ENCODE measurements at places on chromosomes 5 and 9.
A peak's percentile ranks its signal among the peaks of the same experiment; 100 is the strongest.

- no peak for DNase-seq
These were observed 45.9 kb upstream of the CEMIP2 start for GRCh38 chr9:71814226-71814625.

GRCh38 chr5:123571927-123572326 lies 60.0 kb downstream of the CSNK1G3 start:
- DNase-seq = no peak

GRCh38 chr9:19154135-19154612 lies 26.9 kb upstream of the PLIN2 start:
- peak; percentile 54 for DNase-seq

DNA sequence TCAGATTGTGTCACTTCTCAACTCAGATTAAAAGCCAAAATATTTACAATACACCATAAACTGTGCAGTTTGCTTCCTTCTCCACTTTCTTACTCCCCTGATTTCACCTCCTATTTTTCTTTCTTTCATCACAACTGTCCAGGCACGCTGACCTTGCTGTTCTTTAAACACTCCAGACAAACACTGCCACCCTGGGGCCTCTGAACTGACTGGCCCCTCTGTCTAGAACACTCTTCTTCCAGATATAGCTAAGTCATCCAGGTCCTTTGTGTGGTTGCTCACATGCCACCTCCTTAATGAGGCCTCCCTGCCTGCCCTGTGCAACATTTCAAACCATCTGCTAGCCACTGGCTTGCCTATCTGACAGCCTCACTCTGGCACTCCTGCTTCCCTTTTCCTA lies 46.6 kb downstream of the ATG10 start:
- no peak for DNase-seq

- peak; percentile 1 for DNase-seq
These were observed 181.8 kb upstream of the MVB12B start for GRCh38 chr9:126144603-126145456.

GRCh38 chr9:131433302-131433854 lies 39.5 kb downstream of the PRRC2B start:
- no peak for DNase-seq

DNA sequence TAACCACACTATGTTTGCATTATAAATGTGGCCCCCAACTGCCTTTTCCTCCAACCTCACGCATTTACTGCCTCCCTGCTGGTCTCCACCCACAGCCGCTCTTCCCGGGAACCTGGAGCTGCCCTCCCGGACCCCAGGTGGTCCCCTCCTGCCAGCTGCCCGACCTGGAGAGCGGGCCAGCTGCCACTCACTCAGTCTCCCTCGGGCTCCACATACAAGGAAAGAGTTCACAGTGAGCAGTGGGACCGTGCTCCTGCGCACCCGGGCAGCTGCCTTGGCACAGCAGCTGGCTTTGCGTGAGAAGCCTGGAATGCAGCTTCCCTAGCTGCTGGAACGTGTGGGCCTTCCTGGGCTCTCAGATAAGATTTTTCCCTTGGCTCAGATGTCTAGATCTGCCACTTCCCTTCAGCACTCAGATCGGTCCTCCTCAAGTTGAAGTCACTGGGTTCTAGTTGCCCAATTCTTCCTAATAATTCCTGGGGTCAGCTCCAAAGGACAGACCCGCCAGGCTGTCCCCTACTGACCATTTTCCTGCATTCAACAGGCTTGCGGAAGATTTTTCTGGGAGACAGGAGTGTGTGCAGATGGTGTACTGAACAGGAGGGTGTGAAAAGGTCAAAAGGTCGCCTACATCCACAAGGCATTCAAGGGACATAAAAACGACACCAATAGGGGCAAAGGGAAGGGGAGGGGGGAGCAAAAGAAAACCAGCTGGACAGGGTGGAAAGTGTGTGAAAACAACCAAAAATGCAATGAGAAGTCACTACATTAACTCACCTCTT lies 69.1 kb downstream of the MYO10 start:
- peak; percentile 42 for DNase-seq

GRCh38 chr5:18113721-18114120 lies 479.5 kb downstream of the TAF11L14 start:
- DNase-seq = peak; percentile 24

- DNase-seq = no peak
These were observed 3.6 kb upstream of the S1PR3 start for GRCh38 chr9:88987661-88988060.

- peak; percentile 59 for DNase-seq
These were observed 5.5 kb upstream of the DBN1 start for GRCh38 chr5:177478711-177479646.

DNA sequence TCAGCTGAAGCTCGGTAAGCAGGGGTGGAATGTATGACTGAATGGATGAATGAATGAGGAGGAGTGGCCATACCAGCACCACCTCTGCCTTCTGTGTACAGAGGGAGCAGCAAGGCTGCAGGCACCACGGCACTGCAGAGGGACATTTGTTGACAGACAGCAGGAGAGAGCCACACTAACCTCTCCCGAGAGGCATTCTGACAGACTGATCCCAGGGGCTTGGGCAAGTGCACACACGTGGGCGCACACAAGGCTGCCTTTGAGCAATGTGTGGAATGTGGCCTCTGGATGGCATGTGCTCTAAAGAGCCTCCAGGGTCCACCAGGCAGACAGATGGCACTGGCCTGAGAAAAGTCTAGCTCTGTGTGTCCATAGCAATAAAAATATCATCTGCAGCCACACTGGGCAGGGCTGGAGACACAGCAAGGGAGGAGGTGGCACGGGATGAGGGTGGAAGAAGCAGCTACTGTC lies 111.8 kb downstream of the ACTL7B start:
- peak; percentile 20 for DNase-seq

DNA sequence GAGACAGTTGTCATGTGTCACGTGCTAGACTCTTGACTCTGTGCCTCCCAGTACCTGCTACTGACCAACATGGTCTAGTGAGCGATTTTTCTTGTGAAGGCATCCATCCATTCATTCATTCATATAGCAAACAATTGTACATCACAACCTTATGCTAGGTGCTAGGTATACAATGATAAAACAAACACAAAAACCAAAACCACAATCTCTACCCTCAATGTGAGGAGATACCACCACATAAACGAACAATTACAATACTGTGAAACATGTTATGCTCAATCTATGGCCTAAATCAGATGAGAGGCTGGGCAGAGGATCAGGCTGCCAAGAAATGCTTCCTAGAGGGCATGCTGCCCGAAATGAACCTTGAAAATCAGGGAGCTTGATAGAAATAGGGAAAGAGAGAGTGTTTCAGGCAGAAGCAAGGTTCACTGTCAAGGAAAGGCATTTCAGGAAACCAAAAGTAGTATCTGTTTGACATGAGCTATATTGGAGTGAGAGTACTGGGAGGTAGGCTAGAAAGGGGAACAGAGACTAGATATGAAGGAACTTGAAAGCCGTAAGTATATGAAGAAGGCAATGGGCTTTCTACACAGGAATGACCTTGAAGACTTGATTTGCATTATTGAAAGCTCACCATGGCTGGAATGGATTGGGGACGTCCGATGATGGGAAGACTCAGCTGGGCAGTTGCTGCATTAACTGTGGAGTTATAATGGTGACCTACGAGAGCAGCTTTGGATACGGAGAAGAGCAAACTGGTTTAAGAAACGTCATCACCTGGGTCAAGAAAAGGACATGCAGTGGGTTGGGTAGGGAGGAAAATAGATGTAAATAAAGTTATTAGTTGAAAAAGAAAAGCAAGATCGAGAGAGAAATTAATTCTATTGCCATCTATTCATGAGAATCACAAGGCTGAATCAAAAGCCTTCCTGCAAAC lies 90.1 kb downstream of the THBS4 start:
- no peak for DNase-seq

DNA sequence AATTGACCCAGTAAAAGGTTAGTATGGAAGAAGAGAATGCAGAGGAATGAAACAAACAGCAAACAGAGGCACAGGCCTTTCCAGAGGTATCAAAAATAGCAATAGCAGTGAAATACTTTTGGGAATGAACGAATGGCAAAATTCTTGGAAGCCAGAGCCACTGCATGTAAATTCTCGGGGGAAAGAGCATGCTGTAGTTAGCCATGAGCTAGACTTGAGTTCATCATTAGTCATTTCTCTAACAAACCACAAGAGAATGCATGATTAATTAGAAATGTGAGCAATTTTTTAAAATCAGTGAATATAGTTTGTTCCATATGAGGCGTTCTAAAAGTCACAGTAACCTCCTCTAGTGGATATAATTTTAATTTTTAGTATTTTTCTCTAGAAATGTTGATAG lies 170.3 kb upstream of the PRR16 start:
- DNase-seq = peak; percentile 63

DNA sequence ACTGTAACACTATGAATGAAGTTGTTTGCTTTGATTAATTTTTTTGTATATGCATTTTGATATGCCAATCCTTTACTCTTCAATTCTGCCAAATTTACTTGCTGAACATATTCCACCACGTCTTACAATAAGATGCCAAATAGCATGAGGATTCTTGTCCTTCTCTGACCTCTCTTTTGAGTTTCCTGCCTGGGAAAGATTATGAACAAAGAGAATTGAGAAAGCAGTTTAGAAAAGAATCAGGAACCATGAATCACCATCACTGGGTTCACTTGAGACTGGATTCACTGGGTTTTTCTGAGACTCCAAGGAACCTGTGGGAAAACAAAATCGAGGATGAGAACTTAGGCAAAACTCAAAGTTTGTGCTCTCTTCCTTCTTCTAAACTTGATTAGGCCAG lies 256.5 kb downstream of the CETN3 start:
- no peak for DNase-seq

DNA sequence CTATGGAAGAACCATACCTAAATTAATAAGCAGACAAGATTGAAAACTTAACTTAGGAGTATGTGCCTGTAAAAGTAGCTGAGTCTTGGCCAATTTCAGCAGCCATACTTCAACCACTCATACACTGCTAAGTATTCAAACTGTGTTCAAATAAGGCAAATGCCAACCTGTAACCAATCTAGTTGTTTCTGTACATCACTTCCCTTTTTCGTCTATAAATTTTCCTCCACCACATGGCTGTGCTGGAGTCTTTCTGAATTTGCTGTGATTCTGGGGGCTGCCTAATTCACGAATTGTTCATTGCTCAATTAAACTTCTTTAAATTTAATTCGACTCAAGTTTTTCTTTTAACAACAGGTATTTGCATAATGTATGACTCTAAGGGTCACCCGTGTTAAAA lies 184.4 kb downstream of the PLK2 start:
- no peak for DNase-seq

GRCh38 chr9:105281272-105281671 lies 36.8 kb downstream of the SLC44A1 start:
- DNase-seq = no peak

- DNase-seq = no peak
These were observed 133.9 kb upstream of the PANK3 start for GRCh38 chr5:168713051-168713450.

DNA sequence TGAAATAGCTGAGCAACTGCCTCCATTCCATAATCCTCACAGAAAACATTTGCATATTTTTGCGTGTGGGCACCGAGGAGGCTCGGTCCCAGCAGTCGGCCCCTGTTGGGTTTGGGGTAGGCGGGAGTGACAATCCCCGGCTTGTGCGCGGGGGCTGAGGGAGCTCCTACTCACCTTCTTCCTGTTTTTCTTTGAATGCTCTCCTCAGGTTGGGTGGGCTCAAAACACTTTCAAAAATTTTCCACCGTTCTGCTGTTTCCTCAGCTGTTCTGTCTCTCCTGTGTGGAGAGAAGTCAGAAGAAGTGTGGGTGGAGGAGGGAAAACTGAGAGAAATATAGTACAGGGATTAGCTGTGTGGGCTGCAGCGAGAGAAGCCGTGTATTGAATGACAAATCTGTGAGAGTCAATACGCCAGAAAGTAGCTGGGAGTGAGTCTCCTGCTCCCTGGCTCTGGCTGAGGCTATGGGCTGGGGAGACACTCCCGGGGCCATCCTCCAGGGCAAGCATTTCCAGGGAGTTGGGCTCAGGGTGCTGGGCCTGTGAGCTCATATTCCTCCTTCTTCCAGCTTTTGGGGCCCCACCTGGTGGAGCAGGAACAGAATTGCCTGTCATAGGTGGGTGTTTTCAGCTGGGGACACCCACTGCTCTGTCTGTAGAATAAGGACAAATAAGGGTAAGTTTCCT lies 84.7 kb downstream of the CMYA5 start:
- peak; percentile 49 for DNase-seq

DNA sequence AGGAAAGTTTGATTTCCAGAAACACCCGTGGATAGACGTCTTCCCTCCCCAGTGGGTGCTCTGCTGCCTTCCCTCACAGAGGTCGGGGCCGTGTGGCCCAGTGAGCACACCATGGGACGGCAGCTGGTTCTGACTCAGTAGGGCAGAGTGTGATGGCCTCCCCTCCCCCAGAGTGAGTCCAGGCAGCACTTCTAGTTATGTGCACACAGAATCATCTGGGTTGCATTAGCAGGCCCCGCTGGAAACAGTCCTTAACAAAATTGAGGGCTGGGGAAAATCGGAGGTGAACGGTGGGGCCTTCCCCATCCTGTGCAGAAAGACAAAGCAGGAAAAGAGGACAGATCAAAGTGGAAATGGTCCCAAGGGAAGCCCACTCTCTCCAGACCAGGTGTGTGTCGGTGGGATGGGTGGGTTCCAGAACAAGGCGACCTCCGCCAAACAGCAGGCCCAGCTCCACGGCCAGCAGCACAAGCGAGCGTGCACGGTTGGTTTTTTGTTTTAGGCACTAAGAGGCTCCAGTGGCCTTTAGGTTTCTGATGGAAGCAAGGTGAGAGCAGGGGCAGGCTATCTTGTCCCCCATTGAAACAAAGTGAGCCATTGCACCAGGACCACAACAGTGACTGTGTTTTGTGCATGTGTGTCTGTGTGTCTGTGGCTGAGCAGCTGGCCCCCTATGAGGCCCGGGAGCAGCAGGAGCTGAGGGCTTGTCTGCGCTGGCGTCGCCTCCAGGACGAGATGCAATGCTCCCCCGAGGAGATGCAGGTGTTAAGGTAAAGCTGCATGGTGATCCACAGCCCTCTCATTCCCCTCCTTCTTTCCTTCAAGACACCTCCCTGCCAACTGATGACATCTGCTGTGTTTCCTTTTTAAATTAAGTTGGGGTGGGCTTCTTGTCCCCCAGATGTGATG lies 201.5 kb downstream of the AOPEP start:
- DNase-seq = peak; percentile 37

- no peak for DNase-seq
These were observed 307.4 kb downstream of the NFIB start for GRCh38 chr9:14006386-14007187.

- no peak for DNase-seq
These were observed 521.9 kb downstream of the TLE4 start for GRCh38 chr9:80093695-80094094.

- DNase-seq = no peak
These were observed 542.6 kb downstream of the CSNK1G3 start for GRCh38 chr5:124054564-124054963.

DNA sequence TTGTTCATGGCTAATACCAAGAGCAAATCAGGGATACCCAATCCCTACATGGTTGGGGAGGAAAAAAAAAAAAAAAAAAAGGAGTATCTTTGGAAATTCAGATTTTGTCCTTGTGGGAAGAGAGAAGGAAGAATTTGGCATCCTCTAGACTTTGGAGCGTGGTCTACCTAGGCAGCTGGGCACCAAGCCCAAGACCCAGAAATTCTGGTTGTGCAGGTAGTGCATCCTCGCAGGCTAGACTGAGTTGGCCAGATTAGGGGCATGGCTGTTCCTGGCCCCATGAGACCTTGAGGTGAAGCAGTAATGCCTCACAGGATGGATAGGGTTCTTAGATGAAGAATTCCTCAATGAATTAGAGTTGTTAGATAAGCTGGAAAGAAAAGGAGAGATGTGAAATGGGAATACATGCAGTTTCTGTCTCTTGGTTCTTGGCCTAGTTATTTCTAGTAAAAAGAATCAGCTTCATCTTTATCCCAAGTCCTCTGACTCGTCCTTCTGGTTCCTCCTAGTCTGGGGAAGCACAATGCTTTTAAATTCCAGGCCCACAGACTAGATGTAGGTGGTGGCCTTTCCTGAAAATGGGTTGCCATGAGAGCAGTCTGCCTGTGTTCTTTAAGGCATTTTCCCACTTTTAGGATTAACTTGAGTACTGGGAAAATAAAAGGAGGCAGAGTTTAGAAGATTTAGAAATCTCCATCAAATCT lies 140.5 kb upstream of the RUSC2 start:
- peak; percentile 13 for DNase-seq
